GM13977 (cell line): ENCODE measurements at places on chromosomes 7 and 10.

DNA sequence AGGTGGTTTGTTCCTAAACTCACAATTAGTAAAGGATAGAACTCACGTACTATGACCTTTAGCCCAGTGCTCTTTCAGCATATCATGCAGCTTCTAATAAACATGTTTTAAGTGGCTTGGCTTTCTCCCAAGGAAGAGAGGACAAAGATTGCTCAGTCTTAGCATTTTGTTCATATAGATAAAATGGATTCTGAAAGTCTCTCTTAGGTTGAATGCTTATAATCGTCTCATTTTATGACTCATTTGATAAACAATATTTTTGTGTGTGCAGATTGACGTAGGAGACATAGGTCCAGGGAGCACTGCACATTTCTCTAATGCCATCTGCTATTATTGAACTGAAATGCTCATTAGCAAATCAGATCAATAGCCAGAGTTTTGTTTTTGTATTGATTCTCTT is 44.8 kb downstream of the GNAT3 start:
- DNase-seq, result no peak

- peak; percentile 30 for DNase-seq
These were observed 202.6 kb upstream of the FOXK1 start for GRCh38 chr7:4479367-4480039.

GRCh38 chr7:128841921-128842673 is 11.9 kb downstream of the FLNC start:
- peak; percentile 89 for DNase-seq

GRCh38 chr7:155793720-155794119 is 18.5 kb downstream of the SHH start:
- no peak for DNase-seq

GRCh38 chr10:74234569-74234968 is 83.5 kb downstream of the ADK start:
- DNase-seq, result no peak

GRCh38 chr7:131040467-131040932 is 287.2 kb upstream of the MKLN1 start:
- DNase-seq, result peak; percentile 68

GRCh38 chr7:100640517-100641440 is 573 bp downstream of the TFR2 start:
- DNase-seq, result no peak

DNA sequence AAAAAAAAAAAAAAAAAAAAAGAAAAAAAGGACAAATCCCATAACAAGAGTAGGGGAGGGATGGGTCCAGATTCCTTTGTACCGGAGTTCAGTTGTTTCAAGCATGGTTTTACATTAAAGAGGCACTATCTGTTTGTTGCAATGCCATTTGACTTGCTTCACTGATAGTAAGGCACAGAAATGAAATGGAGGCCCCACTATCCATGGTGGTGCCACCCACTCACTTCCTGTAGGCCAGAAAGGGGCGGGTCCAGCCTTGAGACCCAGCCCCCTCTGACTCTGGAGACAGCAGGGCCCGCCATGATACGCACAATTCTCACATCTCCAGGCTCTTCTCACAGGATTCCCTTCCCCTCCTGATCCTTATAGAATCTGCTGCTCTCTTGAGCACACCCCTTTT is 100.0 kb downstream of the CLEC2L start:
- no peak for DNase-seq

DNA sequence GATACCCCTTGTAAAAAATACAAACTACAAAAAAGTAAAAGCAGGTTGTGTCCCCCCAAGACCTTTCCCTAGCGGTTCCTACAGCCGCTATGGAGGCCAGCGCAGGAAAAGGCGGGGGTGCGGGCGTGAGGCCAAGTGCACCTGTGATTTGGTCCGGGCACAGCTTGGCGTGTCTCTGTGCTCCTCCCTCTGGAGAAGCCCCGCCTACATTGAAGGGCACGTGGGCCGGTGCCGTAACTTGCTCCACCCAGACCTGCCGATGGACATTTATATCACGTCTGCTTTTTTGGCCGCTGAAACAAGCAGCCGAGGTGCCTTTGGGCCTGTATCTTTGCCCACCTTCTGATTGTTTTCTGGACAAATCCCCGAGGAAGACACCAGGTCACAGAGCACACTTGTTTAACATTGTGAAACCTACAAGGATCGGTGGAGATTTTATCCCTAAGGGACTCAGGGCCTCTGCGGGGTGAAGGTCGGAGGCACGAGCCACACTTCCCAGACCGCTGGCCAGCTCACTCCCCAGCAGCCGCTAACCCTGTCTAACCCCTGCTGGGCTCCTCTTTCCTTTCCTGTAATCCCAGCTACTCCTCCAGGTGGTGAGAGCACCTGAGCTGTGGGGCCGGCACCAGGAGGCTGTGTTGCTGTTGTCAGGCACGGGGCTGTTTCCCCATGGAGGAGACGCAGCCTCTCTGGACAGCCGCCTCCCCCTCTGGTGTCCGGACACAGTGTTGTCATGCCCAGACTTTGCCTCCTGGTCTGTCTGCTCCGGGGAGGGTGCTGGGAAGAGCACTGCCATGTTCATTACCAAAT is 18.8 kb upstream of the INPP5A start:
- DNase-seq, result peak; percentile 54

- no peak for DNase-seq
These were observed 5.7 kb downstream of the TNS3 start for GRCh38 chr7:47576031-47576865.

GRCh38 chr10:113666682-113667252 is 2.9 kb upstream of the NRAP start:
- DNase-seq, result peak; percentile 54

DNA sequence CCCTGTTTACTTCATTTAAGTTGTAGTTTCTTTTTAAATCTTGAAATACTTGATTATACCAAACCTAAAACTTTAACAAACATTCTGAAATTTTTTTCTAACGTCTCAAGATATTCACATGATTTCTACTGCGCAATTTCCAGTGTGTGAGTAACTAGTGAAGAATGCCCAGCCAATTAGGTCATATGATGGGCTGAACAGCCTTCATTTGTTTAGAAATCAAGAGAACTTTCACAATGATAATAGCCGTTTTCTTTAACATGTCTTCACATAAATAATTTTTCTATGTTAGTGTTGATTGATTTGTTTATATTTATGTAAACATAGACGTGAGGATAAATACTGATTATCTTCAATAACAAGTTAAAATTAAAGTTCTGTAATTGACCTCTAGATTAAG is 21.8 kb downstream of the STAM start:
- DNase-seq, result no peak

DNA sequence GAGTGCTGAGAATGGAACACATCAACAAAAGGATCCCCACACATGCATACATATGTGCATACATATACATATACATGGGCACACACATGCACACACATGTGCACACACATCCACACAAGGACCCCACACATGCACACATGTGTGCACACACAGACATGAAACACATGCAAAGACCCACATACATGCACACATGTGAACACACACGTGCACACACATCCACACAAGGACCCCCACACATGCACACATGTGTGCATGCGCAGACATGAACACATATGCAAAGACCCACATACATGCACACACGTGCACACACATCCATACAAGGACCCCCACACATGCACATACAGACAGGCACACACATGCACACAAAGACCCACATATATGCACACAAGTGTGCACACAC is 104.4 kb upstream of the ADARB2 start:
- no peak for DNase-seq

DNA sequence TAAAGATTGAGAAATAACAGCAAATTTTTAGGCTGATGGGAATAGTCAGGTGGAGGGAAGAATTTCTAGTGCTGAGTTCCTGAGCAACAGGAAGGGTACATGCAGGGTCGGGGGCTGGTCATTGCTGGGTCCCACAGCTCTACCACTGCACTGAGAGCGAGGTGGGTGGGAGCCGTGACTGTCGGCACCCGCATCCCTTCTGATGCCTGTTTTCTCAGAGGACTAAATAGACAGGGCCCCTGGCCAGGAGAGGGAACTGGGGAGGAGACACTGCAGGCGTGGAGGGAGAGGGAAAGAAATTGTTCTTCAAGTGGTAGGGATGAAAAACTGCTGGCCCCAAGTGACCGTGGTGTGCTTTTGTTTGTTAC is 7.3 kb downstream of the GTPBP4 start:
- DNase-seq, result no peak
